PC-9 (cell line): ENCODE measurements at places on chromosomes 1 and 21. TPM values are rescaled to one million over a fixed set of nuclear protein-coding genes. Genes with fewer than 3 reads are reported as not detected.

The CD5L gene
- not detected in 2 replicates for total RNA-seq

DNA sequence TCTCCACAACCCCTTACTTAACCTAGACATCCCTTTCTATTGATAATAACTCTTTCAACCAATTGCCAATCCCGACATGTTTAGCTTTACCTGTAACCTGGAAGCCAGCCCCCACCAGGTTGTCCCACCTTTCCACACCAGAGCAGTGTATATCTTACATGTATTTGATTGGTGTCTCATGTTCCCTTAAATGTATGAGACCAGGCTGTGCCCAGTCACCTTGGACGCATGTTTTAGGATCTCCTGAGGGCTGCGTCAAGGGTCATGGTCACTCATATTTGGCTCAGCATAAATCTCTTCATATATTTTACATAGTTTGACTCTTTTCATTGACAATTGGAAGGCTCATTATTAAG is 5.3 kb upstream of the SLC19A1 start:
- DNase-seq = no peak

DNA sequence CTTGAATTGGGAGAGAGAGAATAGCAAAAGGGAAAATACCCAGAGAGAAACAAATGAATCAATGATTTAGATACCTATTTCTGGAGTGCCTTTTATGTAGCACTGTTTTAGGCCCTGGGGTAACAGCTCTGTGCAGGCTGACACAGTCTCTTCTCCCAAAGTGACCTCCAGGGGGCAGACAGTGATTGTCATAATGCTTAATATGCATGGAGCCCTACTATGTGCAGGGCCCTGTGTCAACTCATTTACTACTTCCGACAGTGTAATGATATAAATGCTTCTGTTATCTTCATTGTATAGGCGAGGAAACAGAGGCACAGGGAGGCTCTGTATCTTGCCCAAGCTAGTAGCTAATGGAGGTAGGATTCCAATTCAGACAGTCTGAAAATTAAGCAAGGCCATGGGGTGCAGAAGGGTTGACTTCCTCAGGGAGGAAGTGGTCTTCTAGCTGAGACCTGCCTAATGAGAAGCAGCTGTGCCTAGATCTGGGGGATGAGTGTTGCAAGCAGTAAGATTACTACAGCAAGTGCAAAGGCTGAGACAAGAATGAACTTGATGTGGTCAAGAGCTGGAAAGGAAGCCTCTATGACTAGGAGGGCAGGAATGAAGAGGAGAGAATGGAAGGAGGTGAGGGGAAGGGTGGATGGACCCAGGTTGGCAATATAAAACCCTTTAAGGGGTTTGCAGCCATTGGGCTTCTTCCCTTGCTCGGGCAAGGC is 16.2 kb upstream of the SERINC2 start:
- no peak for DNase-seq

DNA sequence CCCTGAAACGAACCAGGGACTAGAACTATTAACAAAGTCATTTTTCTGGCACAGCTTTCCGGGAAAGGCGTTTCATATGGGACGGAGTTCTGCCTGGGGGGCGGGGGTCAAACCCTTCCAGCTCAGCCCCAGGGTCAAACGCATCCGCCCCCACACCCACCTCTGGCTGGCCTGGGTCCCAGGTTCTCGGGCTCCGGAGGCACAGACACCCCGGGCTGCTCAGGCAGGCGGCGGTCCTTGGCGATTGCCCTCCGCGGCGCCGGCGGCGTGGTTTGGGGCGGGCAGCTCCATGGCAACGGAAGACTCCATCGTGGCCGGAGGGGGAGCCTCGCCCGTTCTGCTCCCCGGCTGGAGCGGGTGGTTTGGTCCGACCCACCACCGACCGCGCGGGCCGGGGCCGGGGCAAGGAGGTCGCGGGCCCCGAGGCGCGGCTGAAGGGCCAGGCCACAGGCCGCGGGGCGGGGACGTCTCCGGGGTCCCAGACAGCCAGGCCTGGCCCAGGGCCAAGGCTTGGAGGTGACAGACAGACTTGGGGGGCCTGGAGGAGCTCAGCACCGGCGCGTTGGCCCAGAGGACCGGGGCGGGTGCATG is at the start of gene CFAP74:
Gene CFAP74 (minus strand): TSS at position 246 of the 591 bp plus-strand sequence. CDS start 12,830 bp downstream, outside the sequence.
- no peak for DNase-seq

The MPL gene
- 0.76 and 1.6 TPM in 2 replicates for total RNA-seq

GRCh38 chr1:225446595-225446960 is 18.7 kb upstream of the LBR start:
- DNase-seq = peak; percentile 55

- no peak for DNase-seq
Measured at GRCh38 chr1:96682056-96682455, 39.5 kb upstream of the PTBP2 start.

GRCh38 chr1:154777154-154777553 is 92.9 kb downstream of the KCNN3 start:
- DNase-seq = no peak
